Sigmoid colon (tissue), 7 donors: ENCODE measurements at places on chromosomes 7 and 10. TPM values are rescaled to one million over a fixed set of nuclear protein-coding genes. Genes with fewer than 3 reads are reported as not detected.

METTL2B gene
- total RNA-seq = 18.1 TPM

UCMA gene
- not detected for total RNA-seq

GPR85 gene
- 1.1 TPM for total RNA-seq

EIF3B gene
- total RNA-seq = 89.2 TPM

CH25H gene
- 6.7 TPM for total RNA-seq

RBP3 gene
- total RNA-seq = not detected

CDH23 gene
- total RNA-seq = 3.9 TPM

CALHM1 gene
- total RNA-seq = not detected

LIPN gene
- not detected for total RNA-seq

GOT1 gene
- 17.3 TPM for total RNA-seq
